ENCODE measurements at places on chromosomes 6 and 20.

GRCh38 chr6:164731539-164731938 lies 577.9 kb downstream of the C6orf118 start:
- DNase-seq = no peak

DNA sequence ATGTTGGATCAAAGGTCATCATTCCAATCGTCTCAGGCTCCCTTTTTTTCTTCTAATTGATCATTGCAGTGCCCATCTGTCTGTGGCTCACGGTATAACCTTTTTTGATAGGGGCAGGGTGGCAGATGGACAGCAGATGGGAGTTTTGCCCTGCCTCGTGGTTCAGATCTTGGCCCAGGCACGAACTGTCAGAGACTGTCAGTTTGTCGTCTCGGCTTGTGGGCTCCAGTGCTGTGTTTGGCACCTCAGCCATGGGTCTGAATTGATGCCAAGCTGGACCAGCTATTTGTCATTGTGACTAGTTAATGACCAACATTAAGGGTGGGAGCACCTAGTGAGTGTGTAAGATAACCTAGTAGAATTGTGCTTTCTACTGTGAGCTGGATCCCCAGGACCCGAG lies 197.6 kb downstream of the PRL start:
- DNase-seq = no peak

DNA sequence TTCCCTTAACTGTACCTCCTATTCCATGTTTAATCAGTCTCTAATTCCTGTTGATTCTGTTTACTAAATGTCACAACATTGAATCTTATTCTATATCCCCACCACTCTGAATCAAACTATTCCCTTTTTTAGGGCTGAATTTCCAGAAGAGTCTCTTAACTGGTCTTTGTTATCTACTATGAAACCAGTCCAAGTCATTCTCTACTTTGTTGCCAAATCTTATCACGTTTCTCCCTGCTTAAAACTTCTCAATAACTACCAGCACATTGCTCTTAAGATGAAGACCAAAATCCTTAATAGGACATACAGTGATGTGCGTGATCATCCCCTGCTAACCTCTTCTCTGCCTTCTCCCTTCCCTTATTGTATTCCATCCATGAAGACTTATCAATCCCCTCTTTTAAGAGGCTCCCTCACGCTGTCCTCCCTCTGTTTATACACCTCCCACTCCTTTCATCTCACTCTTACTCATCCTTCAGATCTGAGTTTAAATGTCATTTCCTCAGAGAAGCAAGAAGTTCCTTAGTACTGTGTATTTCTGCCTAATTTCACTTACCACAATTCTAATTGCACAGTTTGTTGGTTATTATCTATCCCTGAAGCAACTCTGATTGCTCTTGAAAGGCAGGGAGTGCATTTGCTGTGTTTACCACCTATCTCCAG lies 143.0 kb upstream of the AHI1 start:
- no peak for DNase-seq

DNA sequence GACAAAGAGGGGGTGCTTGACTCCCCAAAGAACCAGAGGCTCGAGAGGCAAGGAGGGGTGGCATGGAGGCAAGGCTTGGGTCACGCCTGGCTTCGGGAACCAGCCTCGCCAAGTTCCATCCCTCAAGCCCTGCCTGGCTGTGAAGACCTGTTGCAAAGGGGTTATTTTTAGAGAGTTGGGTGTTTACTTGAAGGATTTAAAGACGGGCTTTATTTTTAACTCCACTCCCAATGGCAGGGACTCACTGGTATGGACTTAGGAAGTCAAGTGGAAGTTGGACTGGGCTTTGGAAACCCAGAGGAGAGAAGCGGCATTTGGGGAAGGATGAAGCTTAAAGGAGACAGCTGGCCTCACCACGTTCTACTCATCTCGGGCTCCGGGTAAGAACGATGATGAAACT lies 43.1 kb downstream of the JPH2 start:
- no peak for DNase-seq

GRCh38 chr20:11214256-11214840 lies 540.5 kb upstream of the JAG1 start:
- no peak for DNase-seq
